G401 (cell line): ENCODE measurements at places on chromosomes 3 and 15.
A peak's percentile ranks its signal among the peaks of the same experiment; 100 is the strongest.

DNA sequence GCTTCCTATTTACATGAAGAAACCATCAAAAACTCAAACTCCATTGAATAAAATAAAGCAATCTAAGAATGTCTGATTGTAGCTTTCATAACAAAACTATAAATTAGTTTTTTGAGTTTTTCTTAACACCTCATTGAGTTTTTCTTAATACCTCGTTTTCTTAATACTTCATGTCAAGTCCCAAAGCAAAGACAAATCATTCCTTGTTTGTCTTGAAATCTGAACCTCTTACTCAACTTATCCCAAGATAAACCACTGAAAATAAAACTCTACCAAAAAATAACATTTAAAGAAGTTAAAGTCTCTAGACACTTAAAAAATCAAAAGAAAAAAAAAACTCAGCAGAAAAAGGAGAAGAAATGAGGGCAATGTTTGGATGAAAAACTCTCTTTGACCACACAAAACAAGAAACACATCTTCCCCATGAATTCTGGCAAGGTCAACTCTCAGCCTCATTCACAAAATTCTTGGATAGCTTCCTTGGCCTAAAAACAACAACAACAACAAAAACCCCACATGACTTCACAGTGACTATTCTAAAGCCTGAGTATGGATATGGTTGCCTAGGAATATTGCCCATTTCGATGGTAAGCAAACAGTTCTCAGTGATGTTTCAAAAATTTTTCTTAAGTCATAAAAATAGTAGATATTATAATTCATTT is 38.2 kb downstream of the TMCC1 start:
- peak; percentile 43 for DNase-seq

DNA sequence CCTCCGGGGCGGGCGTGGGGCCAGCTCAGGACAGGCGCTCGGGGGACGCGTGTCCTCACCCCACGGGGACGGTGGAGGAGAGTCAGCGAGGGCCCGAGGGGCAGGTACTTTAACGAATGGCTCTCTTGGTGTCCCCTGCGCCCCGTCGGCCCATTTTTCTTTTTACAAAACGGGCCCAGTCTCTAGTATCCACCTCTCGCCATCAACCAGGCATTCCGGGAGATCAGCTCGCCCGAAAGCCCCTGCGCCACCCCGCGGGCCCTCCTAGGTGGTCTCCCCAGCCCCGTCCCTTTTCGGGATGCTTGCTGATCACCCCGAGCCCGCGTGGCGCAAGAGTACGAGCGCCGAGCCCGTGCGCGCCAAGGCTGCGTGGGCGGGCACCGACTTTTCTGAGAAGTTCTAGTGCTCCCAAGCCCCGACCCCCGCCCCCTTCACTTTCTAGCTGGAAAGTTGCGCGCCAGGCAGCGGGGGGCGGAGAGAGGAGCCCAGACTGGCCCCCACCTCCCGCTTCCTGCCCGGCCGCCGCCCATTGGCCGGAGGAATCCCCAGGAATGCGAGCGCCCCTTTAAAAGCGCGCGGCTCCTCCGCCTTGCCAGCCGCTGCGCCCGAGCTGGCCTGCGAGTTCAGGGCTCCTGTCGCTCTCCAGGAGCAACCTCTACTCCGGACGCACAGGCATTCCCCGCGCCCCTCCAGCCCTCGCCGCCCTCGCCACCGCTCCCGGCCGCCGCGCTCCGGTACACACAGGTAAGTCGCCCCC is at the start of gene THBS1:
THBS1 (plus strand) TSS at position 595 of the 757 bp plus-strand sequence. CDS start 779 bp downstream, outside the sequence.
- DNase-seq = peak; percentile 29

GRCh38 chr15:47505712-47506328 is 211.5 kb upstream of the SEMA6D start:
- DNase-seq = no peak

GRCh38 chr3:41224120-41224806 is 25.0 kb downstream of the CTNNB1 start:
- DNase-seq = no peak

DNA sequence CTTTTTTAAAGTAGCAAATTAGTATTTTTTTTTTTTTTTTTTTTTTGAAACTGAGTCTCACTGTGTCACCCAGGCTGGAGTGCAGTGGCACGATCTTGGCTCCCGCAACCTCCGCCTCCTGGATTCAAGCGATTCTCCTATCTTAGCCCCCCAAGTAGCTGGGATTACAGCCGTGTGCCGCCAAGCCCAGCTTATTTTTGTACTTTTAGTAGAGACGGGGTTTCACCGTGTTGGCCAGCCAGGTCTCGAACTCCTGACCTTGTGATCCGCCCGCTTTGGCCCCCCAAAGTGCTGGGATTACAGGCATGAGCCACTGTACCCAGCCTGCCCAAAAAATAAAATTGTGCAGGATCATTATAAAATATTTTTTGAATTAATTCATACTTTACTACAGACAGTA is 272.2 kb upstream of the UBE2E1 start:
- DNase-seq = no peak

DNA sequence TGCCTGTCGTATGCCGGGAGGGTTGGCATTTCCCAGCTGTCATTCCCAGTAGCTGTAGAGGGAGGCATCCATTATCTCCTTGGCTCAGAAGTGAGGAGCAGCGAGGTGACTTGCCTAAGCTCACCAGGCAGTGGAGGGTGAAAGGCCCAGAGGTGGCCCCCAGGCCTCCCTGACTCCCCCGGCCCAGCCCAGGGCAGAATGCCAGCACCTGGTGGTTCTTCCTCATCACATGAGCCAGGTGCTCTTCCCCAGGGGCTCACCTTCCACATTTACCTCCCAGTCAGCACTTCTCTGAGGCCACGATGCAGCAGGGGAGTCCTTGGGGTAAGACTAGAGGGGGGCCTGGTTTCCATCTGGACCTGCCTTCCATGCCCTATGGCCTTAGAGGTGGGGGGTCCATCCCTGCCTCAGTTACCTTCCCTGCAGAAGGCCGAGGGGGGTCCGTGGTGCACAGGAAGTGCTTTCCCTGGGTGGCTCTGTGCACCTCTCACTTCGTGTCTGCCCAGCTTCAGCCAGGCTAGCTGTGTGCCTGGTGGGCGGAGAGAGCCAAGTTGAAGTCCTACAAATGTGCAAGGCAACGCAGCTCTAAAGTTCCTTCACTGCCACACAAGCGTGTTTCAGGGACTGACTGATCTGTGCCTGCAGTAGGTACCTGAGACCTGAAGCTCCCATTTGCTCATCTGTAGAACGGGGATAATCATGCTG is 70.3 kb upstream of the PLXNA1 start:
- DNase-seq = no peak

GRCh38 chr3:178170698-178171535 is 365.3 kb upstream of the KCNMB2 start:
- no peak for DNase-seq

- DNase-seq = peak; percentile 55
Observed at GRCh38 chr3:177195242-177195991, 1.9 kb downstream of the TBL1XR1 start.
